ENCODE measurements at places on chromosomes 6 and 20.
A peak's percentile ranks its signal among the peaks of the same experiment; 100 is the strongest.

GRCh38 chr6:167944130-167944529, 53.3 kb upstream of the KIF25 start:
- DNase-seq: no peak

DNA sequence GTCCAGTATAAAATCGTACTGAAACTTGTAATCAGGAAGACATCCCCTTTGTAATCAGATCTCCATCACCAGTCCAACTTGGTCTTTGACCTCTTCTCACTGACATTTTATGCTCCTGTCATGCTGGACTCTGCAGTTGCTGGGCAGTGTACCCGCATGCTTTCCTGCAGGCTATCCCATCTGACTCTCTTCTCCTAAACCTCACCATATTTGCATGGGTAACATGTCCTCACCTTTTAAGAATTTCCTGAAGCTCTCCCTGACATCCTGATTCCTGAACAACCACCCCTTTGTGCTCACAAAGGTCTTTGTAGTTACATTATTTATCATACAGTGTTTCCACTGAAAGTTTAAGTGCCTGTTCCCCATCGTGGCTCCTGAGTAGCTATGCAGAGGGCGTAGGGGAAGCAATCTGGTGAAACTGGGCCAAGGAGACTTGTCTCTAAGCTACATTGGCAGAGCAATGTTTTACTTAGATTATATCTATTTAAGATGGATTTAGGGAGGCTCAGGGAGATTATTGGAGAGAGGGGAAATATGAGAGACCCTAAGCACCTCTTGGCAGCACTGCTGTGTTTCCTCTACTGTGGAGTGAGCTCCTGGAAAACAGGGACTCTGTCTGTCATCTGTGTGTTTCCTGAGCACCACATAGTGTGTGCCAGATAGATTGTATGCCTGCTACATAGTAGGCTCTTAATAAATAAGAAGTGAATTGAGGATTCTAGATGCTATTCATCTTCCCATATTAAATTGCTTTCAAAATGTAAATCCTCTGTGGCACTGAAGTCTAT, 124.0 kb downstream of the LAMA2 start:
- no peak for DNase-seq

DNA sequence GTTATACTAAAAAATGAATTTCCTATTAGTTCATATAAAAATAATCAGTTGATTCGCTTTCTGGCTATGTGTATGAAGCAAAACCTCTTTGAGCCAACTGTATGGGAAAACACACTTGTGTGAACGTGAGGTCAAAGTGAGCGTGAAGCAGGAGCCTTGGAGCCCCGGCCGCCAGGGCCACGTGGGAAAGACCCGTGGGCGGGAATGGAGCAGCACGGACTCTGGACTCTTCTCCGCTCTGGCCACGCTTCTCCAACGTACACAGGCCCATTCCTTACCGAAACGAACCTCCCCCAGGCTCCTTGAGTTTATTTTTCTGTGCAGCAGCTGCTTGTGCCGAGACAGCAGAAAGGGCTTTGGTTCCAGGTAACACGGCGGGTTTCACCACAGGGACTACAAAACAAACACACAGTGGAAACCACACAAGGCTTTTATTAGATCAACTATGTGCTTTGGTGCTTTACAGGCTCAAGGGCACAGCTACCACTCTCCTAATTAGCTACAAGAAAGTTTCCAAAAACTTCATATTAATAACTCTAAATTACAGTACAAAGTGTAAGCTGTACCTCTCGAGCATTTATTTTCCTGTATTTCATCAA, 62.7 kb downstream of the TAF4 start:
- DNase-seq: no peak

GRCh38 chr20:3209257-3209945, at the start of gene ITPA:
Gene ITPA, plus strand, starts transcription at chr20:3209498. Its CDS starts 54 bp downstream, at chr20:3209552.
- peak; percentile 38 for DNase-seq

DNA sequence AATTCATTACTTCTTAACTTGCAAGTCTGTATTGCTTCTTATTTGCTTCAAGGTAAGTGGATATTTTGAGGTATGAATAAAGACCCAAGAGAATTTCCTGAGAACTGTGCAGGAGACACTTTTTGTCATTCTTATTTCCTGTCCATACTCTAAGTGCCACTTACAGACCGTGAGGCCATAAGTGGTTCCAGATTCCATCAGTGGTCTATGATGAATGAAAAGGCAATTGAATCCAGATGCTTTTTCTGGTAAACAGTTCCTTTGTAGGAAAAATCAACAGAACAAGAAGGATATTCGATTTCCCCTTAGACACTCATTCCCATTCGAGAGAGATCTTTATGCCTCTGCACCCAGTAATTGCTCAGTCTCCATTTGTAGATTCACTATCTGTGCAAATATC, 58.3 kb upstream of the PDE10A start:
- DNase-seq: no peak

- no peak for DNase-seq
Observed at GRCh38 chr6:16504609-16505008, 256.7 kb downstream of the ATXN1 start.

GRCh38 chr20:8423482-8423881, 291.4 kb downstream of the PLCB1 start:
- no peak for DNase-seq

DNA sequence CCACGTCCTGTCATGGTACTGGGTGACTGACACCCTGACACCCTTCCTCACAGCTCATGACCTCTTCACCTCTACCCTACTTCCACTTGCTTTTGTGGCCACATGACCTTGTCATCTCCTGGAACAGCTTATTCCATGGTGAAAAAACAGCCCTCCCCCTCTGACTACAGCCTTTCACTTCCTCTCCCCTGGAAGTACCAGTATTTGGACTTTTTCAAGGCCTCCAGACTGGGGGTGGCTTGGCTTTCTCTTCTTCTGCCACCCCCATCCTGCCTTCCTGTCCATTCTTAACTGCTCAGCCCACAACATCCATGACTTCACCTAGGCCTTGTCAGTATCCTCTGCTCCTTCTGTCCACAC, 168.4 kb downstream of the CARMIL1 start:
- no peak for DNase-seq

DNA sequence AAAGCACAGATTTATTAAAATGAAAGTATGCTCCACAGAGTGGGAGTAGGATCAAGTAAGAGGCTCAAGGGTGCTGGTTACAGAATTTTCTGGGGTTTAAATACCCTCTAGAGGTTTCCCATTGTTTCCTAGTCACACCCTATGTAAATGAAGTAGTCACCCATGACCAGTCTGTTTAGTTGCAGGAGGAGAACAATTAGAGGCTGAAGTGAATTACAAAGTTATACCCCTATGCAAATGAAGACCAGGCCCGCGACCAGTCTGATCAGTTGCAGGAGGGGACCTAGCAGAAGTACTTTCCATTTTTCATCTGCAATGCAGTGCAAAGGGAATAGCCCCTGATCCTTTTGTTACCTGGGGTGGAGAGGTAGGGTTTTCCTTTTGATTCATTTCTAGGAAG, 11.8 kb upstream of the FILIP1 start:
- no peak for DNase-seq

GRCh38 chr6:157209865-157210530, 113.3 kb downstream of the TMEM242 start:
- no peak for DNase-seq

- DNase-seq: no peak
Observed at GRCh38 chr6:143894655-143895054, 30.4 kb downstream of the ZC2HC1B start.

DNA sequence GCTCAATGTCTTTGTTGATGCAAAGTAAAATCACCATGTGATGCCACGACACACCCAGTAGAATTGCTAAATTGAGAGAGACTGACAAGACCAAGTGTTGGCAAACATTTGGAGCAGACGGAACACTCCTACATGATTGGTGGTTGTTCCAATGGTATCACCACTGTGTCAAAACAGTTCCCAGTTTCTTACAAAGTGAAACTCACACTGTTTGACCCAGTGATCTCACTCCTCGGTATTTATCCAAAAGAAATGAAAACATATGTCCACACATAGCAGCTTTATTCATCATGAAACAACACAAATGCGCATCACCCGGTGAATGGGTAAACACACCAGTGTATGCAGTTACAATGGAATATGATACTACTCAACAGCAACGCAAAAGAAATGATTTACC, 74.0 kb upstream of the SULF2 start:
- no peak for DNase-seq

DNA sequence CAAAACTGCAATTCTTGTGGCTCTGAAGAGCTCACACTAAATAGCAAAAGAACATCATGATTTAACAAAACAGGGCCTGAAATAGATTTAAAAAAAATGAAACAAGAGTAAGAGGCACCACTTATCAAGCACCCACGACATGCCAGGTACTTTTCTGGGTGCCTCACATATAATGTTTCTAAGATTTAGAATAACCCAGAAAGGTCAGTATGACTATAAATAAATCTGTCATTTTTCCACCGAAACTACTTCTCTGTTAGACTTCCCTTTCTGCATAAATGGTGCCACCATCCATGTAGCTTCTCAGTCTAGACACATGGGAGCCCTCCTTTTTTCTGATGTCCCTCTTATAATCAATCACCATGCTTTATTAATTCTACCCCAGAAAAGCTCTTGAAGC, 652.4 kb upstream of the CHD6 start:
- no peak for DNase-seq

GRCh38 chr6:112286010-112286409, 31.6 kb upstream of the LAMA4 start:
- peak; percentile 4 for DNase-seq

Measured in stimulated activated CD8-positive, alpha-beta memory T cell treated with anti-CD3 and anti-CD28 coated beads, Interleukin-7, amount 100 ng/mL, for 24 hours (primary cell).